Suppressor macrophage (primary cell): ENCODE measurements at places on chromosomes 4 and X.

DNA sequence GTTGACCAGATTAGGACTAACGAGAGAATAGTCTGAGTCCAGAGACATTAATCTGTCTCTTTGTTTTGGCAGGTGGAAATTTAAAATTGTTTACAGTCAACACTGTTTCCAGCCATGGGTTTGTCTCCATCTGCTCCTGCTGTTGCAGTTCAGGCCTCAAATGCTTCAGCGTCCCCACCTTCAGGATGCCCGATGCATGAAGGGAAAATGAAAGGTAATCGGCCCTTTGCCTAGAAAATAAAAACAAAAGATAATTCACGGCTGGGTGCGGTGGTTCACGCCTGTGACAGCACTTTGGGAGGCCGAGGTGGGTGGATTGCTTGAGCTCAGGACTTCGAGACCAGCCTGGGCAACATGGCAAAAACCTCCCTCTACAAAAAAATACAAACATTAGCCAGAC lies 815 bp downstream of the HCCS start:
- no peak for DNase-seq

- DNase-seq, result no peak
These were observed 258.4 kb upstream of the TAPT1 start for GRCh38 chr4:16484711-16485110.

DNA sequence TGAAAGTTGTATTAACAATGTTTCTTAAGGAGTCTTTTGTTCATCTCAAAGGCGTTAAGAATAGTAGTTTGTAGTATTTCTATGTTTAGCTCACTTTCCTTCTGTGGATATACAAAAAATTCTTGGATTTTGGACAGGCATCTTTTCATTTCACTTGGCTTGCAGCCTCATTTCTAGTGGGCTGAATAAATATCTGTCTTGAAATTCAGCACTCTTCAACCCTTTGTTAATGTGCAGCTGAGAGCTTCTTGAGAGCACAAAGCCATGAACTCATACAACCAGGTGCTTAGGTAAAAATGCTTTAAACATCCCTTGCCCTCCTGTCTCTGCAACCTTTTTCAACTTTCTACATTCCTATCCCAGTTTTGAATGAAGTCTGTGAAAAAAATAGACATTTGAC lies 1003.2 kb downstream of the C4orf33 start:
- DNase-seq, result no peak

- no peak for DNase-seq
These were observed 368.5 kb downstream of the PCDH7 start for GRCh38 chr4:31088600-31089230.

GRCh38 chrX:39156051-39156450 lies 354.8 kb downstream of the MID1IP1 start:
- no peak for DNase-seq
